Thyroid gland (tissue), 4 donors: ENCODE measurements at places on chromosomes 2 and 18. TPM values are rescaled to one million over a fixed set of nuclear protein-coding genes. Genes with fewer than 3 reads are reported as not detected.

EVA1A gene
- 19.8 TPM for total RNA-seq

- peak overlapping the region; percentile 54 for H3K4me3 ChIP-seq
- H3K36me3 ChIP-seq, result no peaks in the 10 kb centered on the region
- no peaks in the 10 kb centered on the region for H3K27me3 ChIP-seq
- DNase-seq, result peak; percentile 62
- peaks cover 55% of the 10 kb centered on the region for H3K4me1 ChIP-seq
Observed at GRCh38 chr18:23136326-23137096, 1.2 kb downstream of the CABLES1 start.

SRBD1 gene
- total RNA-seq, result 33.3 TPM

DNA sequence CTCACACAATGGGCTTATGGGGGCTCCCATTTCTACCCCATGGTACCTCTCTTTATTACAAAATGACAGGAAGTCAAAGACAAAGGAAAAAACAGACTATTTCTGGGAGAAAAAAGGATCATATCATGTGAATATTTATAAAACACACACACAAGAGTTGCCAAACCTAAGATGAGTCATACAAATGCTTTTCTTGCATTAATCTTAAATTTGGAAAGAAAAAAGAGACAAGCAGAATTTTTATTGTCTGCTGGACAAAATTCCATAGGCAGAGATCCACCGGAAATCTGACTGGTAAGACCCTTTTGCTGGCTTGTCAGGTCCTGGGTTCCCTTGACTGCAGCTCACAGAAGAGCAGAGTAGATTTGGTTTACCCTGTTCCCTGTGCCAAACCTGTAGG lies 1732.3 kb upstream of the PIK3C3 start:
- no peak overlapping the region for H3K4me3 ChIP-seq
- H3K4me1 ChIP-seq, result no peaks in the 10 kb centered on the region
- H3K36me3 ChIP-seq, result no peaks in the 10 kb centered on the region
- H3K27me3 ChIP-seq, result no peaks in the 10 kb centered on the region
- H3K27ac ChIP-seq, result no peak overlapping the region

TNFRSF11A gene
- total RNA-seq, result 3.3 TPM

GTF2A1L gene
- total RNA-seq, result 4.2 TPM

LINC00305 gene
- not detected for total RNA-seq

DNA sequence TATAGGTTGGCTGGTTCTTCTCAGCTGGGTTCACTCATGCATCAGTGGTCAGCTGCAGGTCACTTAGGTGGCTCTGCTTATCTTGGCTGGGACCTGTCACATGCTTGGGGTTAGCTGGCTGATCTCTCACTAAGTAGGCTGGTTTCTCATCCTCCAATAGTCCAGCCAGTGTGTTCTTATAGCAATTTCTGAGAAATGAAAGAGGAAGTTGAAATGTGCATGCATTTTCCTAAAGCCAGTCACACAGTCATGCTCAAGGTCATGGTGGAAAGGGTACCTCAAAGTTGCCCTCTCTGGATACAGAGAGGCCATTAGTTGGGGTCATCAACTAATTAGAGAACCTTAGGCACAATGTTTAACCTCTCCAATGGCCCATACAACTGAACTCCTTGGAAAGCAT lies 64.4 kb downstream of the KLHL29 start:
- no peak for DNase-seq
- H3K4me3 ChIP-seq, result no peak overlapping the region
- H3K27ac ChIP-seq, result no peak overlapping the region
- no peaks in the 10 kb centered on the region for H3K4me1 ChIP-seq
- no peaks in the 10 kb centered on the region for H3K27me3 ChIP-seq
- no peaks in the 10 kb centered on the region for H3K36me3 ChIP-seq

DNA sequence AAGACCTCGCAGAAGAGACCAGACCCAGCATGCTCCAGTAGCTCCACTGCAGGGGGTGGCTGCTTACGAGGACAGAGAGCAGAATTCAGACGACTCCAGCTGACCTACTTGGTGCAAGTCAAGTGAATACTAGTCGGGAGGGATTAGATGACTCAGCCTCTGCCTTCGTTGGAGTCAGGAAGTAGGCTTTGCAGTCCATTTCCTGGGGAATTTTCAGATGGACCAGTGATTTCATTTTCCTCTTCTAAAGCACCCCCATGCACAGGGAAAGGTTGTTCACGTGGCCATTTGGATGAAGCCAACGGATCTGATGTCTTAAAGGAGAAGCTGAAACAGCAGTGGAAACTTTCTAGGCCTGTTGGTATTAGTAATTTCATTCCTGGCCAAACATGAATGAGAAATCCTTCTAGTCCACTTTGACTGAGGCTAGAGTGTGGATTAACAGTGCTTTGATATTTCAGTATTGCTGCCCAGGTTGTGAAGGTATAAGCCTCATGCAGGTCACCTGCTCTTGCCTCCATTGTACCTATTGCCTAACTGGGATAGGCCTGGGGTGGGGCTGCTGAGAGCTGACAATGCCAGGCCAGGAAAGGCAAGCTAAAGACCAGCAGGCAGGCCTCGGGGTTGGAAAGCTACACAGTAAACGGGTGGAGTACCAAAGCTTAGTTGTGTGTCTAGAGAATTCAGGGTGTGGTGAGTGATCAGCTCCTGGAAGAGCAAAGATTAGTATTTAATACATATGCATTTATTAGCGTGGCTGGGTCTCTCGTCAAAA lies 117.6 kb upstream of the FOSL2 start:
- peaks cover 12% of the 10 kb centered on the region for H3K4me1 ChIP-seq
- H3K27ac ChIP-seq, result no peak overlapping the region
- no peaks in the 10 kb centered on the region for H3K36me3 ChIP-seq
- H3K4me3 ChIP-seq, result no peak overlapping the region
- H3K27me3 ChIP-seq, result no peaks in the 10 kb centered on the region

TRIM43 gene
- not detected for total RNA-seq

DNA sequence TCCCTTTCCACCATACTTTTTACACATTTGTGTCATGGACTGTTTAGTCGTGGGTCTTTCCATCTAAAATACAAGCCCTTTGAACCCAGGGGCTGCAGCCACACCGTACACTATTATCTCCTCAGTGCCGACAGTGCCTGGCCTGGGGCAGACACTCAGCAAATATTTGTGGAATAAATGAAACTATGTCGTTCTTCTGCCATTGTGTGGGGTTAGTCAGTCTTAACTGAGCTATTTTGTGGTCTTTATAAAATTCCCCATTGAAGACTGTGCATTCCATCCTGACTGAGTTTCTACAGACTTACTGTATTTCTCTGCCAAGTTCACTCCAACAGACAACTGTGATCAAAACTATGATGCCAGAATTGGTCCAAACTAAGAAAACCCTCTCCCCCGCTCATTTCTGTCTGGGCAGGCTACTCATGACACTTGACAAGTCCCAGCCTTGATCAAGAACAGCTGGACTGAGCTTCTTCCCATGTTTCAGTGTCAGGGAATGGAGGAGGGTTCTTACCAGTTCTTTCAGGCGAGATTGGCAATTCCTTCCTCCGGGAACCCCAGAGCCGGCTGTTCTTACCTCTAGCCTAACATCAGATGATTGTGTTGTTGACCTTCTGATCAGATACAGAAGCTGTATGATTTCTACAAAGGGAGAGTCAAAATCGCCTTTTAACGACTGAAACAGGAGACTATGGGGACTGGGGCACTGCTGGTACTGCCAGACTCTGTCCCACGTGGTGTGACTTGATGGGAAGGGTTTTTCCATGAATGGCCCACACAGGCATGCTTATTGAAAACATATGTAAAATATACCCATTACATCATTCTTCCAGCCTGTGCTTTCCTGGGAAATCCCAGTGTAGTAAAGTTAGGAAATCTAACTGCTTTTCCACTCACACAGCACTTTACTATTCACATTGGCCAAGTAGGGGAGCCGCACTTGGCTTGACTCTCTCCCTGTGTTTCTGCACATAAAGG lies 77.4 kb upstream of the NPAS2 start:
- no peak overlapping the region for H3K27ac ChIP-seq
- H3K36me3 ChIP-seq, result no peaks in the 10 kb centered on the region
- H3K27me3 ChIP-seq, result no peaks in the 10 kb centered on the region
- no peaks in the 10 kb centered on the region for H3K4me1 ChIP-seq
- no peak for DNase-seq

DNA sequence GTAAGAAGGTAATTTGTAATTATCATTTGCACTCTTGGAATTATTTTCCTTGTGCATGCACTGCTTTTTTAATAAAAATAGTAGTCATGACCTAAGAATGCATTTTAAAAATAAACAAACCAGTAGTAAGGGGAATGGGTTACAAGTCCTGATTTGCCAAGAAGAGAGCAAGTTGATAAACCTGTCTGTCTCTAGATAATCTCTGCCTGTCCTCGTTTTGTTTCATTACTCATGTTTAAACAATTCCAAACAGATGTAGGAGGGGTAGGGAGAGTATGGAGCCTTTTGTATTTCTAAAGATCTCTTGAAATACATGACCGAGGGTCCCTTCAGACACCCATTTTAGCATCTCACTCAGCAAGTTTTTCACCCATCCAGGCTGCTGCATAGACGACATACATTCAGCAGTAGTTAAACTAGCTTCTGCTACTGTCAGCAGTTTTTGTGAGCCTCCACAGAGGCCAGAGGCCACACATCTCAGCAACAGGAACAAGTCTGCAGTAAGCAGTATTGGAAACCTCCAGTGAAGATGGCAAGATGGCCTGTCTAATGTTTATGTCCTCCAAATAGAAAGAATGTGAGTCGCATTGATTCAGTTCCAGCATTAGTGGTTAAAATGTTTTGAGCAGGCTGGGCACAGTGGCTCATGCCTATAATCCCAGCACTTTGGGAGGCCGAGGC lies 2.3 kb upstream of the EXOC6B start:
- H3K27me3 ChIP-seq, result no peaks in the 10 kb centered on the region
- no peak overlapping the region for H3K27ac ChIP-seq
- peaks cover 10% of the 10 kb centered on the region for H3K4me1 ChIP-seq
- H3K4me3 ChIP-seq, result no peak overlapping the region
- DNase-seq, result no peak
- H3K36me3 ChIP-seq, result no peaks in the 10 kb centered on the region

DNA sequence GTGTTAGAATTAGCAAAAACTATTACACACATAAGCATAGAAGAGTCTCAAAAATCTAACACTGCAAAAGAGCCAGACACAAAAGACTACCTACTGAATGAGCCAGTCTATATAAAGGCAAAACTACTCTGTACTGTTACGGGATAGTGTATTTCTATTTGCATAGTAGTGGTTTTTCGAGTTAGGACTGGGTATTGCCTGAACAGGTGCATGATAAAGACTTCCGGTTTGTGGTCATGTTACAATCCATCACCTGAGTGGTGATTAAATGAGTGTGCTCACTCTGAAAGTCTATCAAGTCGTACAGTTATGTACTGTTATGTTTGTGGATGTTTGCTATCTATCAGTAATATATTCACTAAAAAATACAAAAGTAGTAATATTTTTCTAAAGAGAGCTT lies 523.3 kb upstream of the SYT4 start:
- DNase-seq, result no peak
- H3K4me1 ChIP-seq, result no peaks in the 10 kb centered on the region
- H3K27me3 ChIP-seq, result no peaks in the 10 kb centered on the region
- no peaks in the 10 kb centered on the region for H3K36me3 ChIP-seq

DNA sequence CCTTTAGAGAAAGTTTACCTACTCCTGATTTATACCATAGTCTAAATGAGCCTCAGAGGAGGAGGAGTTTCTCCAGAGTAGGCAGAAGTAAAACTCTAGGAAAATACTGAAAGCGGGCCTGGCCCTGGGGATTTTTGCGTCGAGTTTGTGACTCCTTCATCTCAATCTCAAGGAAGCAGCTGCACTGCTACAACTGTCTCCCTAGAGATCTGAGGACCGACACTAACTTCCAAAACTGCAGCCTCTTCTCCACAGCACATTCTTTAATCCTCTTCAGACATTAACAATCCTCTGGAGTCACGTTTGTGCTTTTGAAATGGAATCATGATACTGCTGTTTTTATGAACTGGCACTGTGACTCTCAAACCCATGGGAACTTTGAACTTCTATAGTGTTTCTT lies 281.4 kb downstream of the KCNS3 start:
- no peak for DNase-seq
- H3K4me1 ChIP-seq, result peaks cover 14% of the 10 kb centered on the region
- no peak overlapping the region for H3K4me3 ChIP-seq
- no peaks in the 10 kb centered on the region for H3K27me3 ChIP-seq

- H3K27ac ChIP-seq, result peak overlapping the region; percentile 81
- no peaks in the 10 kb centered on the region for H3K27me3 ChIP-seq
- DNase-seq, result peak; percentile 89
Observed at GRCh38 chr2:105812180-105813044, 67.7 kb downstream of the NCK2 start.

- no peak for DNase-seq
- peak overlapping the region; percentile 72 for H3K27ac ChIP-seq
- H3K27me3 ChIP-seq, result no peaks in the 10 kb centered on the region
- H3K36me3 ChIP-seq, result no peaks in the 10 kb centered on the region
- peaks cover 43% of the 10 kb centered on the region for H3K4me1 ChIP-seq
Observed at GRCh38 chr2:68829749-68830148, 41.4 kb downstream of the BMP10 start.

DNA sequence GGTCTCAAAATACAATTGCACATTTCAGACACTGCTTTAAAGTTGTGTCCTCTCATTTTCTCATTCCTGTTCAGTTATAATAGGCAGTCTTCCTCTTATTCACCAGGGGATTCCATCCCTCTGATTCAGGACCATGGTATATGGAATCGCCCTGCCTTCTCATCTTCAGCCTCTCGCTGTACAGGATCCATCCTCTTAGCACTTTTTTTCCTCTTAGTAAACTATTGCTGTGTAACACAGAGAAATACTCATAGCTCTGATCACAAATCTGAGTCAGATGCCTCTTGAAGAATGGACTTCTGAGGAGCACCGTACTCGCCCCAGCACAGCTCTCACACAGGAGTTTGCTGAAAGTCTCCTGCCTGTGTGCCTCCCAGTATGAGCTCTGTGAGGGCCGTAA lies 11.3 kb downstream of the RMP24 start:
- H3K4me1 ChIP-seq, result no peaks in the 10 kb centered on the region
- no peak overlapping the region for H3K4me3 ChIP-seq
- peaks cover 29% of the 10 kb centered on the region for H3K36me3 ChIP-seq

- H3K4me3 ChIP-seq, result no peak overlapping the region
- peak; percentile 80 for DNase-seq
- H3K4me1 ChIP-seq, result peaks cover 53% of the 10 kb centered on the region
- no peaks in the 10 kb centered on the region for H3K36me3 ChIP-seq
- peak overlapping the region; percentile 99 for H3K27ac ChIP-seq
Observed at GRCh38 chr2:9178110-9178903, 28.3 kb upstream of the ASAP2 start.

- no peaks in the 10 kb centered on the region for H3K27me3 ChIP-seq
- H3K4me3 ChIP-seq, result no peak overlapping the region
- H3K4me1 ChIP-seq, result peaks cover 11% of the 10 kb centered on the region
- no peaks in the 10 kb centered on the region for H3K36me3 ChIP-seq
- no peak overlapping the region for H3K27ac ChIP-seq
Observed at GRCh38 chr2:54720563-54720962, 2.9 kb upstream of the EML6 start.

DNA sequence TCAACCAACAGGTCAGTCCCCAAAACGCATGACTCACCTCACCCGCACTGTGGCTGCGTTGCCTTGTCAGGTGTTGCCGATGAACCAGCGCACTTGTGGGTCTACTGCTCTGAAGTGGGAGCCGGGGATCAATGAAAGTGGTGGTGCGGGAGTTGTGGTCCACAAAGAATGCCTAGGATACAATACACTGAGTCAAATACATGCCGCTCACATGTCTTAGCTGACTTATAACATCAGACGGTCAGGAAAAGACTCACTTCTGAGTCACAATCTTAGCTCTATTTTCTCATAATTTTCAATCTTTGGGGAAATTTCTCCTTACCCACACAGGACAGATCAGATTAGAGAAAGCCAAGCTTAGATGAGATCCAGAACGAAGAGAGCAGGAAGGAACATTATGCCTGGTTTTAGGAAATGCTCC lies 107.1 kb upstream of the STK17B start:
- H3K36me3 ChIP-seq, result no peaks in the 10 kb centered on the region
- no peaks in the 10 kb centered on the region for H3K27me3 ChIP-seq
- H3K4me3 ChIP-seq, result no peak overlapping the region
- DNase-seq, result no peak
- peaks cover 19% of the 10 kb centered on the region for H3K4me1 ChIP-seq

ATRAID gene
- total RNA-seq, result 149 TPM
